ENCODE measurements at places on chromosomes 7 and 10.

- DNase-seq, result no peak
These were observed 2.5 kb upstream of the P4HA1 start for GRCh38 chr10:73099141-73099540.

GRCh38 chr10:24900888-24901685 is 51.3 kb downstream of the PRTFDC1 start:
- DNase-seq, result no peak

DNA sequence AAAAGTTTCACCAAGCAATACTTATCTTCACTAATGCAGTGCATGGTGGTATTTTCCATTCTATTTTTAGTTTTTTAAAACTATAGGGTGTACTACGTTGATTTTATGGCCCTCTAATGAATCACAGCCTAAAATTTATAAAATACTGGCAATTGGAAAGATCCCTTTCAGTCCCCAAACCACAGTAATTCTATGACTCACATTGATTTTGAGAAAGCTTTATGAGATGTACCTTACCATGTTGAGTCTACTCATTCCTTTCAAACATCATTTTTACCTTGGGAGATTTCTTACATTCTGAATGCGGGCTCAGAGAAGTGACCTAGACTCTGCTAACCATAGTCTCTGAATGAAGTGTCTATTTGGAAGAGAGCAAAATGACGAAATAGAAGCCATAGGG is 141.6 kb downstream of the GPR85 start:
- DNase-seq, result no peak

- DNase-seq, result no peak
These were observed 3.5 kb downstream of the ANKRD1 start for GRCh38 chr10:90917238-90917967.

- peak; percentile 78 for DNase-seq
These were observed 123.9 kb downstream of the CACNA2D1 start for GRCh38 chr7:82319674-82320118.

DNA sequence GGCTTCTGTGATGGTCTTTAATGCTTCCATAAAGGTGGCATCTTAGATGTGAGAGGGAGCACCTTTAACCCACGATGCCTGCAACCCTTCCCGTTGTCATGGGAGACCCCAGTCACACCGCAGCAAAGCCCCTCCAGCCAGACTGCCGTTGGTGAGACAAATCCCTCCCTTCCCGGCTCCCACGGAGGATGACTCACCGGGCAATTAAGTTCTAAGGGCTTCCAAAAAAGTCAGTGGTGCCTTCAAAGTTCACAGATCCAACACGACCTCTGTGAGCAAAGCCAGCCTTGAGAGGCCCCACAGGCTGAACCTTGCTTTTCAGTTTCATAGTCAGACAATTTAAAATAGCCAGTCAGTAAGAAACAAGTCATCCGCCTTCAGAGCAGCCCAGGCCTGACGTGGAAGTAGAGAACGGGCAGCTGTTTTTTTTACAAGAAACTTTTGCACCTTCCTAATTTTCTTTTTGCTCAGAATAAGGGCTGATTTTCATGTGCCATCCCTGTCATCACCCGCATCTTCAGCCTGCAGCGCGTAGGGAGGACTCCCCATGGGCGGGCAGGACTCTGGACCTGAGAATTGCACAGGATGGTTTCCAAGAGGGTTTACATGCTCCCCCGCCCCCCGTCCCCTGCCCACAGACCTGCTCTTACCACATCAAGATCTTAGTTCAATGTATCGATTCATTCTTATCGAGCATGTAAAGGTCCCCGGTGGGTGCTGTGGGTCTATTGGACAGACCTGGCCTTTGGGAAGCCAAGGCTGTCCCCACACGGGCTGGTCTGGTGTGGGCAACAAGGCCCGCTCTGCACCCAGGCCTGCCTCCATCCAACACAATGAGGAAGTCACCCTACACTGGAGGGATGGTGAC is 333.9 kb downstream of the DNAJB6 start:
- DNase-seq, result no peak

DNA sequence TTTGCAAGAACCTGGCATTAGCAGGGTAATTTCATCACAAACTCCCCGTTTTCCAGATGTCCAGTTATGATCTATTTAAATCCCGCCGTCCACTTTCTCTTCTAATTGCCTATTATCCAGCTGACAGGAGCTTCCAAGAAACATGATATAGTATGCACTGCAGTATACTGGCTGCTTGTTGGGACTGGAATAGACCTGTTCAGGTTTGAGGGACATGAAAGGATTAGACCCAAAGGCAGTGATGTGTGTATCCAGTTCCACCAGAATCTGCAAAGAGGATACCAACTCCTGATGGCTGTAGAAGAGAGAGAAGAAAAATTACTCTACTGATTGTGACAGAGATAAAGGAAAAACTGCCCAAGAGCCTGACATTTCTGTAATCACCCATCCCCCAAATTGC is 8.9 kb downstream of the MSS51 start:
- DNase-seq, result no peak

DNA sequence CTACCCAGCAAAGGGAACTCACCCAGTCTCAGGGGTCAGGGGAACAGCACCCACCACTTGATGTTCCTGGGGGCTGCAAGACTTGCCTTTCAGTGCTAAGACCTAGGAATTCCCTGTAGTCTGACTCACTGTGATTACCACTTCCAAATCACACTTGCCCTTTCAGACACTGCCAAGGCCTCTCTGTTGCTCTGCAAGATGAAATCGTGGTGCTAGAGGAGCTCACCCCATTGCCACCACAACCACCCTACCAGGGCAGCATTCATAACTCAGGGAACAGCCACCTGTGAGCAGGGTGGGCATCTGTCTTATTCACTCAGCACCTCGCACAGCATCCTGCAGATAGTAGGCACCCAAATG is 36.5 kb downstream of the XPNPEP1 start:
- DNase-seq, result no peak

DNA sequence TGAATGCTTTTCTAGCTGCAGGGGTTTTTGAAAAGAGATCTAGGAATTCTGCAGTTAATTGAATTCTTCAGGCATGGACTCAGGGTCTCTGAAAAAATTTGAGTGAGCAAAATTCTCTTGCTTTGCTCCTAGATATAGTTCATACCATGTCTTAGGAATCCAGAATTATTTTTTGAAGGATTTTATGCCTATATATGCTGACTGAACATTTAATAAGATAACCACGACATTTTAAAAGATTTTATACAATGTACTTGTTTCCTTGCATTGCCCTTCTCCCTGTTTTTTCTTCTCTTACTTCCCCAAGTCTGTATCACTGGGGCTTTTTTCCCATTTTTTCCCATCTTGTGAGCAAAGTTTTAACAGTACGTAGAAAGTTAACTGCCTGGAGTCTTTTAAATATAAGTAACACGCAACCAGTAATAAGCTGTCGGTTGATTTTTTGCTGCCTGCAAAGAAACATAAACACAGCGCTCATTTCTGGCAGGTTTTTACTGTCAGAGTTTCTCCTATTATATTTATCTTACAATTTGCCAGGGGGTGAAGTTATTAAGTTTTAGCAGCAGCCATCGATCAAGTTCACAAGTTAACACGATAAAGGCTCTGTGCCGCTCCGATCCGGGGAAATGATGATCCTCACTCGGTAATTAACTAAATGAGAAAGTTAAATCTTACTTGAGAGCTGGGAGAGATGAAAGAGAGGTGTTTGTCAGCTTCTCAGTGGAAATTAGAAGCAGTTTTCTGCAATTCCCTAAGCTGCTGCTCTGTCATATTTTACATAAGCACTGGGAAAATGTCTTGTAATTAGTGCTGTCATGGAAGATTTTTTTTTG is 81.0 kb downstream of the POLL start:
- no peak for DNase-seq

GRCh38 chr10:118850418-118851061 is 95.8 kb upstream of the CACUL1 start:
- no peak for DNase-seq

GRCh38 chr7:102412548-102412947 is 16.4 kb downstream of the PRKRIP1 start:
- DNase-seq, result no peak
